Osteoblast (primary cell): ENCODE measurements at places on chromosomes 2 and 18. TPM values are rescaled to one million over a fixed set of nuclear protein-coding genes. Genes with fewer than 3 reads are reported as not detected.

Gene RAMP1
- total RNA-seq, result 1.8 and 4.4 TPM in 2 replicates

Gene FBXO41
- 0.29 and 0.36 TPM in 2 replicates for total RNA-seq

Gene ANTXR1
- 123 and 134 TPM in 2 replicates for total RNA-seq

Gene MAL
- total RNA-seq, result not detected in 2 replicates

Gene FANCL
- total RNA-seq, result 10.9 and 12.1 TPM in 2 replicates

Gene LHCGR
- total RNA-seq, result not detected in 2 replicates

Gene DSG4
- not detected in 2 replicates for total RNA-seq

Gene TEKT4
- total RNA-seq, result not detected in 2 replicates

Gene PHLPP1
- total RNA-seq, result 5.6 and 6.9 TPM in 2 replicates

Gene MAP3K19
- total RNA-seq, result not detected in 2 replicates
